ENCODE measurements at places on chromosomes 7 and 10.

GRCh38 chr7:2862831-2863361, 18.8 kb upstream of the GNA12 start:
- peaks cover 24% of the 10 kb centered on the region for H3K4me1 ChIP-seq
- peaks cover 23% of the 10 kb centered on the region for H3K36me3 ChIP-seq
- DNase-seq: peak; percentile 43
- H3K27ac ChIP-seq: peak overlapping the region; percentile 89

- peaks cover 49% of the 10 kb centered on the region for H3K27me3 ChIP-seq
- no peak overlapping the region for H3K4me3 ChIP-seq
- H3K36me3 ChIP-seq: no peaks in the 10 kb centered on the region
- DNase-seq: no peak
Observed at GRCh38 chr10:5589661-5590511, 65.1 kb downstream of the CALML3 start.

GRCh38 chr10:28147706-28148105, 148.8 kb upstream of the ODAD2 start:
- H3K27me3 ChIP-seq: no peaks in the 10 kb centered on the region
- no peak overlapping the region for H3K4me3 ChIP-seq
- H3K4me1 ChIP-seq: no peaks in the 10 kb centered on the region
- H3K27ac ChIP-seq: no peak overlapping the region
- H3K36me3 ChIP-seq: peaks cover 8% of the 10 kb centered on the region
- DNase-seq: no peak

DNA sequence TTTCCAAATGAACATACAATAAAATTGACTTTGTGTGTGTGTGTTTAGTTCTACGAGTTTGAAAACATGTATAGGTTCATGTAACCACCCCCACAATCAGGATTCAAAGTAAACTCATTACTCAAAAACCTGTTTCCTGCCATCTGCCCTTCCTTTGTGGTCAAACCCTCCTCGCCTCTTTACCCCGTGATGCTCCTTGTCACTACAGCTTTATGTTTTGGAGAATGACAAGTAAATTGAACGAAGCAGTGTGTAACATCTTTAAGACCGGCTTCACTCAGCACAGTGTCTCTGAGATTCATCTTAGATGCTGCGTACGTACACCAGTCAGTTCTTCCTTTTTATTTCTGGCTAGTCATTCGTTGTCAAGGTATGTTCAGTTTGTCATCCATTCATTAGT, 54.6 kb upstream of the MKI67 start:
- peak overlapping the region; percentile 73 for H3K4me3 ChIP-seq
- peak; percentile 18 for DNase-seq
- peak overlapping the region; percentile 66 for H3K27ac ChIP-seq
- no peaks in the 10 kb centered on the region for H3K36me3 ChIP-seq
- peaks cover 5% of the 10 kb centered on the region for H3K27me3 ChIP-seq

GRCh38 chr10:1154531-1155295, 98.5 kb downstream of the WDR37 start:
- H3K4me1 ChIP-seq: peaks cover 6% of the 10 kb centered on the region
- H3K27me3 ChIP-seq: peaks cover 19% of the 10 kb centered on the region
- DNase-seq: no peak
- no peaks in the 10 kb centered on the region for H3K36me3 ChIP-seq
- no peak overlapping the region for H3K4me3 ChIP-seq
- no peak overlapping the region for H3K27ac ChIP-seq

DNA sequence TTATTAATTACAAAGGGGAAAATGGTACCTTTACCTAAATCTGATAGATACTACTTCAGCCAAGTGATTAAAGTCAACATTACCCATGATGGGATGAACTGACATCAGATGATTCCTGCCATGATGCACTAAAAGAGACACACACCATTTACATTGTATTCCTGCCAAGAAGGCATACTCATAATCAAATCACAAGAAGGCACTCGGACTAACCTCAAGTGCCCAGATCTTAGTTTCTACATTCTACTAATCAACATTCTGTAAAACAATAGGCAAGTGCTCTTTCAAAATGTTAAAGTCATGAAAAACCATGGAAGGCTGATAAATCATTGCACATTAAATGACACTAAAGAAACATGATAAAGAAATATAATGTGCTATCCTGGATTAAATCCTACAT, 44.4 kb downstream of the SLC35G1 start:
- H3K4me1 ChIP-seq: no peaks in the 10 kb centered on the region
- no peaks in the 10 kb centered on the region for H3K36me3 ChIP-seq
- H3K4me3 ChIP-seq: no peak overlapping the region
- no peaks in the 10 kb centered on the region for H3K27me3 ChIP-seq

Data from effector memory CD8-positive, alpha-beta T cell (primary cell).